ENCODE measurements at places on chromosomes 1 and 21.

GRCh38 chr1:241270016-241270415 lies 87.0 kb downstream of the RGS7 start:
- no peak for DNase-seq

DNA sequence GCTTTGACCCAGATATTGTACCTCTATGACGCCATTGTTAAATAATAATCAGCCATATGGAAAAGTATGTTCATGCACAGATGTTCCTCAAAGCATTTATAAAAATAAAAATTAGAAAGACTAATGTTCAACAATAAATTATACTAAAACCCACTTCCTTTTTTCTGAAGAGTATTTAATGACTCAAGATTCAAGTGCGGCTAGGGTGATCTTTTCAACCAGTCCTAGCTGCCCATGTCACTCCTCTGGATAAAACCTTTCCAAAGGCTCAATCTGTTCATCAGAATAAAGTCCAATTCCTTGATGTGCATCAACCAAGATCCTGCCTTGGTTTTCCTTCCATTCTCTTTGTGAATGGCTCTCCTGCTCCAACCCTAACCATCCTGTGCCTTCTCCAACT lies 292.0 kb downstream of the VAV3 start:
- DNase-seq, result no peak

- DNase-seq, result peak; percentile 25
These were observed 2.5 kb upstream of the ATF6 start for GRCh38 chr1:161763522-161764098.

GRCh38 chr1:155322571-155322952 lies 1.9 kb downstream of the RUSC1 start:
- DNase-seq, result peak; percentile 63

- DNase-seq, result no peak
These were observed 29.3 kb downstream of the TMEM200B start for GRCh38 chr1:29094433-29094832.

DNA sequence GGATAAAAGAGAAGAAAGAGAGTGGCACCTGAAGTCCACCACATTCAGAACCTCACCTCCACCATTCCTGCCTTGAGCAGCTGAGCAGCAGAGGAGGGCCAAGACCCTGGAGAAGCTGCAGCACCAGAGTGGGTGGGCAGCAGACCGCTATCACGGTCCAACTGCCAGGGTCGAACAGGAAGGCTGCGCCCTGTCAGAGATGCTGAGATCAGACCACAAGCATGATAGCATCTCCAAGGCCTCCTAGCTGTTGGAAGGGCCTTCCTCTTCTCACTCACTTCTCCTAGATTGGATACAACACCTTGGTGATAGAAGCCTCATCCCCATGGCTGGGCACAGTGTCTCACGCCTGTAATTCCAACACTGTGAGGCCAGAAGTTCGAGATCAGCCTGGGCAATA lies 12.1 kb upstream of the SLC45A3 start:
- no peak for DNase-seq

DNA sequence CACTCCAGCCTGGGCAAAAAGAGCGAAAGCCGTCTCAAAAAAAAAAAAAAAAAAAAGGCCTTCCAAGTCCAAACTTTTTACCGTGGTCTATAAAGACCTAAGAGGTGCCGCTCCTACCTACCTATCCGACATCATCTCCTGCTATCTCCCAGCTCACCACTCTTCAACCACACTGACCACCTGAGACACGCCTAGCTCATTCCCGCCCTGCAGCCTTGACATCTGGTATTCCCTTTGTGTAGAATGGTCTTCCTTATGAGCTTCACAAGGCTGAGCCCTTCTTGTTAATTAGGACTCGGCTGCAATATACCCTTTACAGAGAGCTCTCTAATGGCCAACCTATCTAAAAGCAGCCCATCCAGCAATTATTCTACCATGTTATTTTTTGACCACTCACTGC lies 680 bp downstream of the MAGOH start:
- no peak for DNase-seq

DNA sequence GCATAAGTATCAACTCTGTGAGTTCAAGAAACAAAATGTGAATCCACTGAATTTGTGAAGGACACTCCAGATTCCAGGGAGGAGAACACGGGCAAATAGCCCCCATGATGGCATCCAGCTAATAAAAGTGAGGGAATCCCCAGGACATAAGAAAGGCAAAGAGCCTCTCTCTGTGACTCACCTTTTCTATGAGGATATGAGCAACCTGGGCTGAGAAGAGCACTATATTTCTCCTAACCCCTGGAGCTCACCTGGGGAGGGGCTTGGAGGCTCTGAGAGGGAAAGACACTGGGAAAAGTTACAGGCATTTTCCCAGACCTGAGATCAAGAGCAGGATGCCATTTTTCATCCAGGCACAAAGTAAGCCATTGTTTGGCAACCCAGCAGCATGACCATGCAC lies 1298.8 kb downstream of the PLA2G4A start:
- no peak for DNase-seq

DNA sequence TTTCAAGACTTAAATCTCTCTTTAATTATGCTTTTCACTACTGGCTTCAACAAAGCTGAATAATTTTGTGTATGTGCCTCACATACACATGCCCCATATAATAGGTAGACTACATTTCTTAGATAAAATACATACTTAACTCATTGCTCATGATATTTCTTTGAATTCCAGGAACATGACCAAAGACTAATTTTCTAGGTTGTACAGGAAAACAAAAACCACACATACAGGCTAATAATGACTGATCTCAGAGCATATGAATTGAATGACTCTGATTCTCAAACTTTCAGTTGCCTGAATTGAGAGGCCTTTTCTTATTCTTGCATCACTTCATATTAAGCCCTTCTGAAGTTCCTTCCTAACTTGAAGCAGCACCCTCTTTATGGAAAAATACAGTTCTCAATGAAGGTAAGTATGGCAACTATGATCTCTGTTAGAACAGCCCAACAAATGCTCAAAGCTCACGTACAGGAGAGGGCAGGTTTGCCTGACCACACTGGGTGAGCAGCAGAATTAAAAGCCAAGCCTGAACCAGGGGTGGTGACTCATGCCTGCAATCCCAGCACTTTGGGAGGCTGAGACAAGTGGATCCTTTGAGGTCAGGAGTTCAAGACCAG lies 22.6 kb upstream of the UAP1 start:
- DNase-seq, result peak; percentile 96

- DNase-seq, result no peak
These were observed 61.0 kb downstream of the B3GALT5 start for GRCh38 chr21:39673736-39674135.

GRCh38 chr1:7721940-7722669 lies 49.0 kb upstream of the VAMP3 start:
- no peak for DNase-seq
